ENCODE measurements at places on chromosomes 13 and 19. TPM values are rescaled to one million over a fixed set of nuclear protein-coding genes. Genes with fewer than 3 reads are reported as not detected.

GPC5 gene
- 0.39 TPM for total RNA-seq

ANKRD24 gene
- 0.90 TPM for total RNA-seq

- DNase-seq = peak; percentile 82
- H3K27ac ChIP-seq = peak overlapping the region; percentile 74
Measured at GRCh38 chr19:38683393-38684077, 36.1 kb downstream of the ACTN4 start.

DNA sequence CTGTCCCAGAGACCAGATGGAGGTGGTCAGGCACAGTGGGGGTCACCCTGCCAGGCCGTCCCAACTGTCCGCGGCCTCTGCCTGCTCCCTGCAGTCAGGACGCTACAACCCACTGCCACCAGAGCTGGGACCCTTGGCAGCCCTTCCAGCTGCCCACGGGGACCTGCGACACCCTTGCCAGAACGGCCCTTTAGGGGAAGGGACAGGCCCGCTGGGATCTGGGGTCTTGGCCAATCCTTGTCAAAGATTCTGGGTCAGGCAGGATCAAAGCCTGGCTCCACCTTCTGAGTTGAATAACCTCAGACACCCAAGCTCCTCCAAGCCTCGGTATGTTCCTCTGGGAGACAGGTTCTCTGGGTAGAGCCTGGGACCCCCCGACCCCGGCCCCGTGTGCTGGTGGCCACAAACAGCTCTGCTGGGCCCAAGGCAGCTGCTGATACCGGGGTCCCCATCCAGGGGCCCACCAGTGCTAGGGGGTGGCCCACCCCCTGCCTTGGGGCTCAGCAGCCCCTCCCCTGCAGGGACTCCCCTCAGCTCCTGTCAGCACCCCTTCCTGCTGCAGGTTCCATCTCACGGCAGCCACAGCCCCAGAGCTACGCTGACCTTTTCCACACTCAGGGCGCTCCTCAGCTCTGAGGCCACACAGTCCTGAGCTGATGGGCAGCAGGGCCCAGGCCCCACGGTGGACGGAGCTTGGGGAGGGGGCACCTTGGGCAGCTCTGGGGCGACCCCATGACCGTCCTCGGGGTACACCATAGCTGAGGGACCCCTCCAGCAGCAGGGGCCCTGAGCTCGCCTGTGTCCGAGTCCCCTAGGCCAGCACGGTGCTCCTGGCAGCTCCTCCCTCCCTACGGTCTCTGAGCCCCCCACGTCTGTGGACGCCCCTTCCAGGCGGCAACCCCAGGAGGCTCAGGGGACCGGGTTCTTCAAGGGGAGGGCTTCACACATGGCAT, 18.4 kb downstream of the SBNO2 start:
- no peak overlapping the region for H3K27ac ChIP-seq
- no peaks in the 10 kb centered on the region for H3K36me3 ChIP-seq
- H3K4me1 ChIP-seq = no peaks in the 10 kb centered on the region
- no peak overlapping the region for H3K4me3 ChIP-seq
- no peaks in the 10 kb centered on the region for H3K27me3 ChIP-seq
- DNase-seq = no peak

Measured in CD8-positive, alpha-beta memory T cell (primary cell).